ENCODE measurements at places on chromosomes 7 and 10. TPM values are rescaled to one million over a fixed set of nuclear protein-coding genes. Genes with fewer than 3 reads are reported as not detected.

GRCh38 chr7:135215698-135216097, 4.4 kb upstream of the WDR91 start:
- DNase-seq = no peak

DNA sequence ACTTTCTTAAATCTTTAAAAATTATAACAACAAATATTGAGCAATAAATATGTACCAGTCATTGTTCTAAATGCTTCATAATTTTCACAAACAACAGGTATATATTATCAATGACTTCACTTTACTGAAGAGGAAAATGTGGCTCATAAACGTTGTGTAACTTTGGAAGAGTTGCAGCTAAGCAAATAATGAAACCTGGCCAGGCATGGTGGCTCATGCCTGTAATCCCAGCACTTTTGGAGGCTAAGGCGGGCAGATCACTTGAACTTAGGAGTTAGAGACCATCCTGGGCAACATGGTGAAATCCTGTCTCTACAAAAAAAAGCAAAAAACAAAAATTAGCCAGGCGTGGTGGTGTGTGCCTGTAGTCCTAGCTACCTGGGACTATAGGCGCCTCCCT, 71.9 kb upstream of the AMPH start:
- no peak for DNase-seq

DNA sequence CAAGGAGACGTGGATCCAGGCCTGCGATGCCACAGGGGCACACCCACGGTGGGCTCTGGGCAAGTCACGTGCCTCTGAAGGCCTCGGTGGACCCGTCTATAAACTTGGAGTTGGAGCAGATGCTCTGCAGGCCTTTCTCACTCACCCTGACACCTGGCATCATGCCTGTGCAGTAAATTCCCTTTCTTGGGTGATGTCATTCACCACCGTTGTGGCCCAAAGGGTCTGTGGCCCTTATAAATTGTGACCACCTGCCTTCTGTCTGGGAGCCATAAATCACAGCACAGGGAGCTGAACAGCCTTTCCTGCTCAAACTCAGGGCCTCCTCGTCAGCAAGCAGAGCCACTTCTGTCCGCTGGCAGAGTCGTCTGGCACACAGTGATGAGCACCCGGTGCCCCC, 52.2 kb downstream of the GPAM start:
- DNase-seq = no peak

DNA sequence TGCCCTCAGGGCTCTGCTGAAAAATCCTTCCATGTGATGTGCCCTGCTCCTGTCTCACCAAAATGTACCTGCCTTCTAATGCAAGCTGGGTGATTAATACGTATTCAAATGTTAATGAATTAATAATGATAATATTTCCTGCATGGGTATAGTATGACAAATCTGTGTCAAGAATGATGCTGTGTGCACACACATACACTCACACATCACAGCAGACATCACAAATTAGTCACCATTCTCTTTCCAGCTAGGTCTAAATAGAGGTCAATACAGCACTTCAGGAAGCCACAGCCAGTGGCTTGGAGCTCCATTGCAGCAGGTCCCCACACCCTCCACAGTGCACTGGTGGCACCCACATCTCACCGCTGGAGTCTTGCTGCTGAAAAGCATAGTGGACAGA, 681.2 kb upstream of the NRP1 start:
- DNase-seq = no peak

Gene DDX56
- 58.9 TPM for total RNA-seq

DNA sequence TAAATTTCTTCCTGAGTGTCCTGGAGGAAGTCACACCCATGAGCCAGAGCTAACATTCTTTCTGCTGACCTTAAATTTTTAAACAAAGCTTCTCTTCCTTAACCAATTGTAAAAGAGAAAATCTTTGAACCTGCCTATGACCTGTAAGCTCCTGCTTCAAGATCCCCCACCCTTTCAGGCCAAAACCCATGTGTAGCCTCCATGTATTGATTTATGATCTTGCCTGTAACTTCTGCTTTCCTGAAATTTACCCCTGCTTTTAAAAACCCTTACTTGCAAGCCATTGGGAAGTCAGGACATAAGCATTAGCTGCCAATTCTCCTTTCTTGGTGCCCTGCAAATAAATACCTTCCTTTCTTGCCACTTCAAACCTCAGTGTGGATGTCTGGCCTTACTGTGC, 68.5 kb upstream of the HECTD2 start:
- no peak for DNase-seq

- no peak for DNase-seq
These were observed 476.5 kb upstream of the POT1 start for GRCh38 chr7:125406111-125406510.

DNA sequence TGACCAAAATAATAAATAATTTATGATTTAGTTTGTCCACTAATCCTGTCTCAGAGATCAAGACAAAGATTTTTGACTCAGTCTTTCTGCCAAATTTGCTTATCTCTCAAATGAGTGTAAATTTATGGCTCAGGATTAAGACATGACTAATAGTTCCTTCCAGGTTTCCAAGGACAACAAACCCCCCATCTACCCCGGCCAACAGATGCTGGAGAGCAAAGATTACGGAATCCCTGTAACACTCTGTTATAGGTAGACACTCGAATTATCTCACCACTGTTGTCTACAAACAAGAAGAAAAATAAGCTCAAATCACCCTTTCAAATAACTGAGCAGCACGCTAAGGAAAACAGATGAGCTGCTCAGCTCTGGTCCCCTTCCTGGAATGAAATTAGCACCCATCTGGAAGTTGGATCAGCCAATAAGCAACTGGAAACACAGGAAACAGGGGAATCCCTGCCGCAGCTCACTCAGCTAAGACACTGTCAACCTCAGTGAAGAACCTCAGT, 56.8 kb upstream of the SVIL start:
- DNase-seq = no peak

DNA sequence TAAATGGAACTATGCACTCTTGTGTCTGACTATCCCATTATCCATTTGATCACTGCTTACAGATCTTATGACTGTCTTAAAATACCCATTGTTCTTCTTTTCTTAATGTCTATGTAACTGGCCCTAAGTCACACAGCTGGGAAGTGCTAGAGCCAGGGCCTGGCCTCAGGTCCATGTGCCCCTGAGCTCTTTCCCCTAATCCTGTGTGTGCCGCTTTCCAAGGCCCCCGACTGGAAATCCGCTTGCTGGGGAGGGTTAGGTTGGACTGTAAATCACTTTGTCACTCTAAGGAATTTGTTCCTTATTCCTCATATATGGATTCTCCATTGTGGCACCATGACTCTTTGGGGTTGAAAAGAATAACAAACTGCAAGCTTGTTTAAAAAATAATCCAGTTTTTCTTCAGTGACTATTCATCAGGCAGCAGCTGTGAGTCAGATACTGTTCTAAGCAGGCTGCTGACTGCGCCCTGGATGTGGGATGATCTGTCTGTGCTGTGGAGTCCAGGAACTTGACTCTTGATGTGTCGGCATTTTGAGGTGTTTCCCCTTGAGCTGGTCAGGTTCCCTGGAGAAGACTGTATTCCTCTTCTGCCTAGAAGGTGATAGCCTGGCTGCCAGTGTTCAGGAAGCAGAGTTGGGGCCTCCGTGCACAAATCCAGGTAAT, 236.3 kb downstream of the SDK1 start:
- no peak for DNase-seq

Measured in lower leg skin (tissue), 4 donors.